ENCODE measurements at places on chromosomes 5 and 9.

GRCh38 chr5:107665036-107665570, 5.6 kb downstream of the EFNA5 start:
- DNase-seq = no peak

GRCh38 chr9:88344013-88344412, 44.2 kb upstream of the SPIN1 start:
- DNase-seq = no peak

DNA sequence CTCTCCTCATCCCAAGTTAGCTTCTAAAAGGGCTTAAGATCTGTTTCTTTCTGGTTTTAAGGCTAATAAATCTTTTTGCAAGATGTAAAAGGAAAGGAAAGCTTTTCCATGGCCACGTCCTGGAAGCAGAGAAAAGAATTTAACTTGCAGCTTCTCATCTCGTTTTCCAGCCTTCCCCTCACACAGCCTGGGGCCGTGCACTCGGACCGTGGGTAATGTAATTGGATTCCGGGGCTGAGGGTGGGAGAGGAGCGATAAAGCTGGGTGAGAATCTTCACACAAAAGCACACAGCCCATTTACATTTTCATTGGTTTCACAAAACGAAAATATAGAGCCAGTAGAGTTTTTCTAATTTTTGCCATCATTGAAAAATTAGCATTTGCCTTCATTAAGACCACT, 91.2 kb downstream of the IRX2 start:
- no peak for DNase-seq

DNA sequence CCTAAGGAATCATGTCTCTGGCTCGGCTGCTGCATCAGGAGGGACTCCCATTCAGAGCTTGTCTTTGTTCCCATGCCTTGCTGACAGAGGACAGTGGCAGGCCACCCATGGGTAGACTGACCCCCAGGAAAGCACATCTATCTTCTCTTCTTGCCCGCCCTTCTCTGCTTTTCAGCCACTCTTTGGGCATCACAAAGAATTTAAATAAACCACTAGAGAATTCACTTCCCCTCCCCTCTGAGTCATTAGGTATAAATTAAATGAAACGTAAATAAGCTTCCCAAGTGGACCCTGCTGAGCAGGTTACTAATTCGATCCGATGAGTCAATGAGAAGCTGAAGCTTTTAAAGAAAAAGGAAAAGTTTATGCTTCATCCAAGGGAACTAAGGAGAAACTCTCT, 97.0 kb downstream of the DRD1 start:
- DNase-seq = no peak

- DNase-seq = no peak
Measured at GRCh38 chr9:97721396-97721795, 24.3 kb upstream of the XPA start.

- no peak for DNase-seq
Measured at GRCh38 chr5:34626751-34627150, 29.4 kb upstream of the RAI14 start.

DNA sequence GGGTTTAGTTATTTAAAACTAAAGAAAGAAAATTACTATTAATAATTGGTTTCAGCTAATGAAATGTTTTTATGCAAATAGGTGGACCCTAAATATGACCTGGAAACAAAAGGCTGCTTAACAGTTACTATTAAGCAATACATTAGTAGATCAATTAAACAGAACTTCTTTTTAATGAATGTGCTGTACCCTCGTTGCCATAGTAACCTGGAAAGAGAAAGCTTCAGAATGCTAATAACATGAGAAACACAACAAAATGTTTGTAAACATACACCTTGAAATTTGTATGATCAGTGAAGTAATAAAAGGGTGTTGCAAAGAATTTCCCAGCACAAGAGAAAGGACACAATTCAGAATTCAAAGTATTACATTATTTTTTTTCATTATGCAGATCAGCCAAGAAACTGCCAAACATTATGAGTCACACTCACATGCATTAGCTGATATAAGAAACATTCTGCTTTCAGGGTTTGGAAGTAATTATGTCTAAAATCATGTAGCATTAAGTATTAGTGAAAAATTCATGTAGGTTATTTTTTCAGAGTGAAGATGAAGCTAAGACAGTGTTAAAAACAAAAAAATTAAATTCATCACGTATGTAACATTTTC, 348.3 kb downstream of the ISL1 start:
- no peak for DNase-seq

DNA sequence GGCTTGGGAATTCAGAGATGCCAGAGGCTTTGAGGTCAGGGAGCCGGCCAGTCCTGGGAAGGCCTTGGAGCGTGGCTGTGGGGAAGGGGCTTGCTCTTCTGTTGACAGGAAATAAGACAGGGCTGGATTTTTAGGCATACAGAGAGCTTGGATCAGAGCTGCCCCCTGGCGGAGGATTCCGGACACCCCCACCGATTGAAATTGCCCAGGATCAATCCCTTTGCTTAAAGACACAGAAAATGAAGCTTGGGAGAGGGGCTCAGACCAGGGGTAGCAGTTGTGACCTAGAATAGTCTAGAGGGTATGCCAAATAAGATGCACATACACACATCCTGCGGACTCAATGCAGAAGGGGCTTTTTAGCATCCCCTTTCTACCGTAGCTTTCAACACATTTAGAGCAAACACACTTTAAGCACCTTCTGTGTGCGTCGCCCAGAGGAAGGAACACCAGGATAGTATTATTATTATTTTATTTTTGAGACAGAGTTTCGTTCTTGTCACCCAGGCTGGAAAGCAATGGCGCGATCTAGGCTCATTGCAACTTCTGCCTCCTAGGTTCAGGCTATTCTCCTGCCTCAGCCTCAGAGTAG, 1.7 kb upstream of the NTMT1 start:
- DNase-seq = peak; percentile 92

DNA sequence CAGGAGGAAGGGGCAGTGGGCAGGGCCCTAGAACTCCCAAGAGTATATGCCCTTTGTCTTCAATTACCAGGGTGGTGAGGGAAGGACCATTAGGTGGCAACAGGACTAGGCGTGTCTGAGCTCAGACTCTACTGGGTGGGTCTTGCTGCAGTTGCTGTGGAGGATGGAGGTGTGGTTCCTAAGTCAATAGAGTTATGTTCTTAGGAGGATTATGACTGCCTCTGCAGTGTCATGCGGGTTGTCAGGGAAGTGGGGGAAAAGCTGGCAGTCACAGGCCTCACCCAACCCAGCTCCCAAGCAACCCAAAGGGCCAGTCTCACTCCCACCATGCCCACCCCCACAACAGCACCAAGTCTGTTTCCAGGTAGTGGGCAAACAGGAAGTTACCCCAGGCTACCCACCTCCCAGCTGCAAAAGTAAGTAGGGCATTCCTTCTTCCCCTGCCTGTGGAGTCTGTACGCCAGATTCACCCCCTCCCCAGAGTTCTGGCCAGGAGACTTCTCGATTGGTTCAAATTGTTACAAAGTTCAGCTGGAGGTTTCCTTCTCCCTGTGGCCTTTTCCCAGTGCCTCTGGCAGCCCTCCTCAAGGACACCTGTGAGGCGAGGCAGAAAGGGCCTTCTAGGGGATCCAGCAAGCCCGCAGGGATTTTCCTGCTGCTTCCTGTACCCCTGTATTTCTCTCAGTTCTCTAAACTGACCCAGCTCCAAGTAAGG, 145.3 kb downstream of the HINT1 start:
- DNase-seq = no peak

DNA sequence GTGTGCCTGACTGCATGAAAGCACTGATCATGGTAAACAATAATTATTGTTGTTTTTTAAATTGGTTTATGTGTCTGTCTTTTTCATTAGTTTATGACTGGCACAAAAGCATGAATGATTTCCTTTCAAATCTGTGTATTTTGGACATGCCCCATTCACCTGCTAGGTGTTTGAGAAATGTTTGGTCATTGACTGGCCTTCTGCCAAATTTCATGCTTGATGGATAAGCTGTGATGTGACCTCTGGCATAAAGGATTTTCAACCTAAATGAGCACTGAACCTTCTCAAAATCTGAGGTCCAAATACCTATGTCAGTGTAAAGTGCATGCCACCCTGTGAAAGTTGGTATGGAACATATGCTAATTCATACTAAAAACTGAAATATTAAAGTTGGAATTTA, 204.5 kb downstream of the BRINP1 start:
- no peak for DNase-seq

GRCh38 chr5:9331372-9331771, 214.5 kb downstream of the SEMA5A start:
- no peak for DNase-seq

DNA sequence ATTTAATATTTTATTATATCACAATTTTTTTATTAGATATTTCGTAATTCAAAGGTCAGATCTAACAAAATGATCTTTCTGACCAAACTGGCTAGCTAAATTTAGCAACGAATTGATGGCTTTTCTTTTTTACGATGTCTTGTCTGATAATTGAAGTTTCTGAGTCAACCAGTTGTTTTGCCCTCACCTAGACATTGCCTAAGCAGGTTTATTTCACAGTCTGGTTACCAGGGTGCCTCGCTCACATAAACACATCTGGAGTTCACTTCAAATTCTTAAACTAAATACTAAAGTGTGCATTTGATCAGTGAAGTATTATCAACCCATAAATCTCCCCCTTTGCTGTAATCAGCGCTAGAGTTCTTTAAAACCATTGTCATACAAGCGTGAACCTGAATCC, 448.3 kb downstream of the TLE4 start:
- no peak for DNase-seq

DNA sequence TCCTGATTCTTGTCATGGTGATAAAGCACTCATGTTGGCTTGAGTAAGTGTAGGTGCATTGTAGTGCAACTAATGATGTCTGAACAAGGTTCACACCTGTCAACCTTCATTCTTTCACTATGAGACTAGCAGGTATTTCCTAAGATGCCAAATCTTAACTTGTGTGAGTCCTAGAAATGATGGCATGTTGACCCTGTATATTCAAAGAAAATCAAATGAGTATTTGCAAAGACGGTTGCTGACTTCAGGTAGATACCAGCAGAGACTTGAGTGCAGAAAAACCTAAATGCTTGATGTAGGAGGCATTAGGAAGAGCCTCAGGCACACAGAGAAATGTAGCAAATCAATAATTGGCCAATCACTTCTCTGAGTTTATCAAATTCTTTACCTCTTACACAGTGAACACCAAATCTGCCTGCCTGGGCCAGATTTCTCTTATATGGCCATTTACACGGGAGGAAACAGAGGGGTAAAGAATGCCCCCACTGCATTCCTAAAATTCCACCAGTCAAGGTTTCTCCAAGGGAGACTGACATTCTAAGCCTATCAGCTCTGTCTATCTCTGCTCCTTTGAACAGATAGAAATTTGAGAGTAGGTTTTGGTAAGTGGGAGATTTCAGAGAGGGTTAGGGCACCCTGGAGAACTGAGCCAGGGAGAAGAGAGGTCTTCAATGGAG, 488.6 kb upstream of the WWC1 start:
- no peak for DNase-seq

DNA sequence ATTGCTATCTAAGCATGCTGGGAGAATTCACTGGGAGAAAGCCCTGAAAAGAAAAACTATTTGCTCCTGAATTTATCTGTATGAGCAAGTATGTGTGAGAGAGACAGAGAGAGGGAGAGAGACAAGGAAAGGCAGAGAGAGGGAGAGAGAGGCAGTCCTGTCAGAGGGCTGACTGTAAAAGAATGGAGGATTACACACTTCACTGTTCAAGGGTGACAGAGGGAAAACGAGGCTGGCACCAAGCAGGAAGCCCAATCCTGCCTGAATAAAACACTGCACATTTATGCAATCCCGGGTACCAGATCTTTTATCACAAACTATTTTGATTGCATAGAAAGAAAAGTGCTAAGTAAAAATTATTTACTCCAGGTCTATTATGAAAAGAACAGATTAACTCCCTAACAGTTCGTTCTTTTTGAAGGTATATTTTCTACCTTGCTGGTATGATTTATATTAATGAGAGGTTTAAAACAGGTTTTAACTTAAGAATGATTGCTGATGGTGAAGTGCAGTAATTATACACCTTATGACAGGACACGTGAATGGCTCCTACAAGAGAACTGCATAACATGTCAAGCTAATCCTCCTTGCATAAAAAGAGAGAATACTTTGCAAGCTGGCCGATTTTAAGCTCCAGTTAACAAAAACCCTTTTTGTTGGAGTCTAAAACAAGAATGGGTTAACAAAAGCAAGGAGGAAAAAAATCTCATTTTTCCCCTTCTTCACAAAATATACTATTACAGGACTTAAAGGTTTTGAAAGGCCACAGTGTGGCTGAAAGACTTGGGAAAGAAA, 82.5 kb downstream of the NFIB start:
- DNase-seq = no peak

- DNase-seq = no peak
Measured at GRCh38 chr5:16737620-16738364, 121.0 kb upstream of the RETREG1 start.

DNA sequence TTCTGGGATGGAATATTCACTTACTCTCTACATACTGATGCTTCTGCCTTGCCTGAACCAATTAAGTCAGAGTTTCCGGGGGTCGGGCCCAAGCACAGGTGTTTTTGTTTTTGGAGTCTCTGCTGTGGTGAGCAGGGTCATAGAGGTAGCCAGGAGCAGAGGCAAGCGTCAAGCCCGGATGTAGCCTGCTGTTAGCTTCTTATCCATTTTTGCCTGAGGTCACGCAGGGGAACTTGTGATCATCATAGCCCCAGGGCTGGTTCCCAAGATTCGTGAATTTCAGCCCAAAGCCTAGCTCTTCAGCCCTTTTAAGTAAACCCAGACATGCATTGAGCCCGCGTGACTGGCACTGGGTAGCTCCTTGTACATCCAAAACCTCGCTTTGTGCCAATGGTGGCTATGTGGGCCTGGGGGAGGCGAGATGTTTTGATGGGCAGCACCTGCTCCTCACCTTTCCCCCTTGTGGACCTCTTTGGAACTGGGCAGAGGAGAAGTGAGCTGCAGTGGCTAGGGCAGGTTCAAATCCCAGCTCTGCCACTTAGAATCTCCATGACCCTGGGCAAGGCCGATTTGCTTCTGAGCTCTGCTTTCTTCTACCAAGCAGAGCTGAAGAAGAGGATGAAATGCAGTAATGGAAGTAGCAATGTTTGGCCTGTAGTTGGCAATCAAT, 33.7 kb downstream of the FGF18 start:
- DNase-seq = no peak

- DNase-seq = peak; percentile 76
Measured at GRCh38 chr5:170638454-170639220, 134.8 kb downstream of the KCNIP1 start.

DNA sequence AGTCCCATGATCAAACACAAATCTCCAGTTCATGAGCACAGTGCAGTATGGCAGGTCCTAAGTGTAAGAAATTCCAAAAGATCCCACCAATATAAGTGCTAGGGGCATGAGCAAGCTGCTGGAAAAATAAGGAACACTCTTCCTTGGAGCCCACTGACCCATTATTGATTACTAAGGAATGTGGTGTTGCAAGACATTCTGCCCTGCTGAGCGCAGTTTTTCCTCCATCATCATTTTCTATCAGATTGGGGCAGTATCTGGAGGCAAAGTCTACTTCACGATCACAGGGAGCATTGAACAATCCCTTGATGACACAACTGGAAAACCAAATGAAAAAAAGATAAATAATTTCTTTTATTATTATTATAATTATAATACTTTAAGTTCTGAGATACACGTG, 129.2 kb downstream of the UGCG start:
- no peak for DNase-seq
